ENCODE measurements at places on chromosomes 2 and 18.

- no peak for DNase-seq
These were observed 22.3 kb upstream of the RHOB start for GRCh38 chr2:20424300-20425290.

DNA sequence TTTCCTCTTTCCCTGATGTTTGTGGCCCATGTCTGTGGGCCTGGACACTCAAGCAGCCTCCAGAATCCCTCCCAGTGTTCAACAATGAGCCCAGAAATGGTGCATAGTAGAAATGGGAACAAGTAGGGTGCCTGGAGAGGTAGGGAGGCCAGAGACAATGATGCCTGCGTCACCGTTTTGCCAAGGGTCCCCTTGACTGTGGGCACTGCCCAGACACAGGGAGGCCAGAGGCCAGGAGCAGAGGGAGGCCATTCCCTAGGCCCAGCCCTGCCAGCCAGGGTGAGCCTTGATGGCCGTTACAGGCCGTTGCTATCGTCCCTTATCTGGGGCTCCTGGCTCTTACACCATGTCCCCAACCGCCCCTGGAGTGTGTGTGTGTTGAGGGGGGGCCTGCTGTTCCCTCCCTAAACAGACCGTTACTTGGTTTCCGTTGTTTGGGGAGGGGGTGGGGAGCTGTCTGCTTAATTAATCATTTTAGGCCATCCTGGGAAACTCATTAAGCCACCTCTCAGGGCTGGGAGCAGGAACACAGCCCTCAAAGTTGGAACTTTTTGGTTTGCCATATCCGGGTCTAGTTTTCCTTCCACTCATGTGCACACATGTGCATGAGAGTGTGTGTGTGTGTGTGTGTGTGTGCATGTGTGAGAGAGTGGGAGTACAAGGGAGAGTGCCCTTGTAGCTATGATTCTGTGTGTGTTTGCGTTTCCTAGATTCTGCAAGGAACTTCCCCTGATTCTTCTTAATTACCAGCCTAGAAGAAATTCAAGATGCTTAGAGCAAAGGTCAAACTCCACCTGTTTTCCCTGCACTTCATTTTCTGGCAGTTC is 135.2 kb upstream of the HAAO start:
- DNase-seq = no peak

- DNase-seq = no peak
These were observed 98.7 kb downstream of the FAM210A start for GRCh38 chr18:13627639-13628038.

- no peak for DNase-seq
These were observed 37.7 kb upstream of the MEX3C start for GRCh38 chr18:51235009-51235789.

GRCh38 chr2:7825591-7826312 is 856.1 kb upstream of the ID2 start:
- DNase-seq = peak; percentile 81
